ENCODE measurements at places on chromosomes 1 and 21.

DNA sequence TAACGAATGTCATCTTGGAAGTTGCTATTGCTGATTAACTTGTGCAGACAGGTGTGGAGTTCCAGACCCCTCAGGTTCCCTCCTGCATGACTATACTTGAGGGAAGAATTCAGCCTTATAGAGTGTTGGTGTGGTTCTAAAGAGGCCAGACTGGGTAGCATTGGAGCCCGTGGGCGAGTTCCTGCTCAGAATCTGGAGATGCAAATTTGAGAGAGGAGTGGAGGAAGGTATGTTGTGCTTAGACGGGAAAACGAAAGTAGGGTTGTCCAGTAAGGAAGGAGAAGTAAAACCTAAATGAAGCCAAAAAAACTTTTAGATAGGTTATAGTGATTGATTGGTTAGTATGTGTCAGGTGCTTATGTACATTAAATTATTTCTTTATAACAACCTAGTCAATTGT is 79.2 kb downstream of the ZNF326 start:
- DNase-seq = no peak

- DNase-seq = no peak
Measured at GRCh38 chr1:168438626-168439025, 105.2 kb downstream of the XCL2 start.

DNA sequence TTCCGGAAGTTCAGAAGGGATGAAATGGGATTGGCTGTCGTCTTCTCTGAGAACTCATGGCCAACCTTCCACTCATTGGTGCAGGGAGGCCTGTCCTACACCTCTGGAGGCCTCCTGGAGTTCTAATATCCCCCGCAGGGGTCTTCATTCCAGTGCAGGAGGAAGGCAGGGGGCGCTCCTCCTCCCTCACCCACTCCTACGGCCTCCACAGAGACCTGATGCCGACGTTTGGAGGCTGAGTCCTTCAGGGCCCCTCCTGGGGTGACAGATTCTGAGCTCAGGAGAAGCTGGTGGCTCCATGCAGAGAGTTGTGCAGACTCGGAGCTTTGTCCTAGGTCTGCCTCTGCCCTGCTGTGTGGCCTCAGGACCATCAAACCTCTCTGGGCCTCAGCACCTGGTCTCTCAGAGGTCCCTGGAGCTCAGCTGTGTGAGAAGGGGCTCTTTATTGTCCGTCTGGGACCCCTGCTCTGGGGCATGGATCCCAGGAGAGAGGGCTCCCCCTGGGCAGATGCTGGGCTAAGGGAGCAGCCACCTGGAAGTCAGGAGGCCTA is 102.3 kb upstream of the WNT4 start:
- DNase-seq = no peak

DNA sequence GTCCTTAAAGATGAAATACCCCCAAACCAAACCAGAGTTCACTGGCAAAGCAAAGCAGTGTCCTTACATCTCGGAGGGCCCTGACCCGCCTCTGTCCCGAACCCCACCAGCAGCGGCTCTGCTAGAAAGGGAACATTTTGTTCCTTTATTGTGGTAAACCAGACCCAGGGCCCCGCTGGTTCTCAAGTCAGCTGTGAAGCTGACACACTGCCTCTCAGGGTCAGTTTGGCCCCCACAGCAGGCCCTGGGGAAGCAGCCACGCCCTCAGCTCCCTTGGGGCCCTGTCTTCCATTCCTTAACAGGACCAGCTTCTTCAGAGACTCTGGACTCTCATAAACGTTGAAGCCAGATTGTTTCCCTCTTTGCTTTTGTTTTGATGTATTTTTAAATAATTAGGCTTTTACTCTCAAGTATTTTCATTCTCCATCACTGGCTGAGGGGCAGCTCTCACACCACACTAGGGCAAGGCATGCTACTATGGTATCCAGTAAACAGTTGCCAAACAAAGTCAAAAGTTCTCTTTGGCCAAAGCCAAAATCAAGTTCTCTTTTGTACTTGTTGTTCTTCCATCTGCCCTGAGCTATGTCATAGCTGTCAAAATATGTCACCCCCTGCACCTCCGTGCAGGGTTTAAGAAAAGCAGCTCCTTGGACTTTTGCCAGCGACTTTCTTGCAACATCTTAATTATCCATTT is 61.1 kb upstream of the ANGPTL1 start:
- peak; percentile 61 for DNase-seq

DNA sequence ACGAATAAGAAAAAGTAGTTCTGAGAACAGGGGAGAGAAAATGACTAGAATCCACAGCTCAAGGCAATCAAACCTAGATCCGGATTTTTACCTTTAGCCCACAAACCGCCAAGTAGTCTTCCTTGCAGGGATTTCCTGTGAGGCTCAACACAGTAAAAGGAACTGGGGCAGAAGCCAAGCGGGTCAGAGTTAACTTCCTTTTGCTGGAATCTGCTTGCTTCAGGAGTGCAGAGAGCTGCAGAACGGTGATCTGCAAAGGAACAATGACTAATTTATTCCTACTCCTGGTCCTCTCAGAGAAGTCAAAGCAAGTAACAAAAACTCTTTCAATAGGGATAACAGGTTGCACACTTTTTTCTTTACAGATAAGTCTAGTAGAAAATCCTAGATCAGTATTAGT is 53.4 kb downstream of the UBR4 start:
- no peak for DNase-seq

GRCh38 chr21:32380940-32381339 is 11.9 kb downstream of the URB1 start:
- DNase-seq = no peak

- DNase-seq = no peak
Measured at GRCh38 chr1:55418208-55419000, 203.2 kb upstream of the USP24 start.

GRCh38 chr1:55679971-55680370 is 464.8 kb upstream of the USP24 start:
- peak; percentile 89 for DNase-seq

Measured in fibroblast of skin of scalp (primary cell).